ENCODE measurements at places on chromosomes 16 and 17.
A peak's percentile ranks its signal among the peaks of the same experiment; 100 is the strongest.

DNA sequence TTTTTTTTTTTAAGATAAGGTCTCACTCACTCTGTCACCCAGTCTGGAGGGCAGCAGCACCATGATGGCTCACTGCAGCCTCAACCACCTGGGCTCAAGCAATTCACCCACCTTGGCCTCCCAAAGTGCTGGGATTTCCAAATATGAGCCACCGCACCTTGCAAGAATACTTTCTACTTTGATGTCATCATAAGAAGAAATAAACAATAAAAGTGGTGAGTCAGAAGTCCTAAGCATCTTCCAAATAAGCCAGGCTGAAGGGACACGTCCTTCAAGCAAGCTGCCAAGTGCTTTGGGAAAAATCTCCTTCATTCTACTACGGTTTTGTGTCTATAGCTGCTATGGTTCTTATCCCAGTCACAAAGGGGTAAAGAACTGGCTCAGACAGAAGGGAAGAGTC lies 20.3 kb downstream of the HASPIN start:
- no peak for DNase-seq

GRCh38 chr17:9968881-9969280 lies 63.8 kb upstream of the RCVRN start:
- DNase-seq = no peak

- DNase-seq = no peak
These were observed 70.6 kb downstream of the MARCHF10 start for GRCh38 chr17:62737513-62737912.

- no peak for DNase-seq
These were observed 230.5 kb downstream of the SEC14L1 start for GRCh38 chr17:77371117-77371887.

DNA sequence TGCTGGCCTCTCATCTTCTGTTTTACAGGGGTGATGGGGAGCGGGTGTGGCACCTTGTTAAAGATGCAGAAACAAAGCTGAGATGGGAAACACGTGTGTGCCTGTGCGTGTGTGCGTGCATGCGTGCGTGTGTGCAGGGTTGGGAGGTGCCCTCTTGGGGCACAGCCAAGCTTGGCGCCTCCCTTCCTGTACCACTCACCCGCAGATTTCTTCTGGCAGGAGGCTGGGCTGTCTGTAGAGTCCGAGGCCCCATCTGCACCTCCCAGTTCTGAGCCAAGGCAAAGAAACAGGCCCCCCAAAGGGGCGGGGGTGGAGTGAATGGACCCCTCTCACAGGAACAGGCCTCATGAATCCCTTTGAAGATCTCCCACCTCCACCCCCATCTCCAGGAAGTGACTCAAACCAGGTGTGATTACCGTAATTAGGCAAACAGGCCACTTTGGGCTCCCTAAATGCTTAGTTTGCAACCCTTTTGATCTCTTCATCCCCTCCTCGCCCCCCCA lies 20.9 kb downstream of the TNS4 start:
- DNase-seq = peak; percentile 92

DNA sequence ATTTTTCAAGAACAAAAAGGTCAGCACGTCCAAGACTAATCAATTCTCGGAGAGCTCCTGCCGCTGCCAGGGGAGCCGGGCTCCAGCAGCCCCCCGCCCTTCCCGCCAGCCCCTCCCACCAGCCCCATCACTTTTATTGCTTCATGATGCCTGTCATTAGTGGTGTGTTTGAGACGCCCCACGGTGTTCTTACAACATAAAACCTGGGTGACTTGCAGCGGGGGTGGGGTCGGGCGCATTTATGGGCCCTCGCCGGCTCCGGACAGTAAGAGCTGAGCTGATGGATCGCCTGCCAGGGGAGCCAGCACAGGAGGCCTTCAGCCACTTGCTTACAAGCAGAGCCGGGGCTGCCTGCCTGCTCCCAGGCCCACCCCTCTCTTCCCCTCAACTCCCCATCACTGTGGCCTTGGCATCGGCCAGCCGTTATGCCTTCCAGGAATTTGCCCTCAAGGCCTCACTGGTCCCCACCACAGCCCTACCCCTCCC lies 82.9 kb upstream of the CBX4 start:
- DNase-seq = no peak

DNA sequence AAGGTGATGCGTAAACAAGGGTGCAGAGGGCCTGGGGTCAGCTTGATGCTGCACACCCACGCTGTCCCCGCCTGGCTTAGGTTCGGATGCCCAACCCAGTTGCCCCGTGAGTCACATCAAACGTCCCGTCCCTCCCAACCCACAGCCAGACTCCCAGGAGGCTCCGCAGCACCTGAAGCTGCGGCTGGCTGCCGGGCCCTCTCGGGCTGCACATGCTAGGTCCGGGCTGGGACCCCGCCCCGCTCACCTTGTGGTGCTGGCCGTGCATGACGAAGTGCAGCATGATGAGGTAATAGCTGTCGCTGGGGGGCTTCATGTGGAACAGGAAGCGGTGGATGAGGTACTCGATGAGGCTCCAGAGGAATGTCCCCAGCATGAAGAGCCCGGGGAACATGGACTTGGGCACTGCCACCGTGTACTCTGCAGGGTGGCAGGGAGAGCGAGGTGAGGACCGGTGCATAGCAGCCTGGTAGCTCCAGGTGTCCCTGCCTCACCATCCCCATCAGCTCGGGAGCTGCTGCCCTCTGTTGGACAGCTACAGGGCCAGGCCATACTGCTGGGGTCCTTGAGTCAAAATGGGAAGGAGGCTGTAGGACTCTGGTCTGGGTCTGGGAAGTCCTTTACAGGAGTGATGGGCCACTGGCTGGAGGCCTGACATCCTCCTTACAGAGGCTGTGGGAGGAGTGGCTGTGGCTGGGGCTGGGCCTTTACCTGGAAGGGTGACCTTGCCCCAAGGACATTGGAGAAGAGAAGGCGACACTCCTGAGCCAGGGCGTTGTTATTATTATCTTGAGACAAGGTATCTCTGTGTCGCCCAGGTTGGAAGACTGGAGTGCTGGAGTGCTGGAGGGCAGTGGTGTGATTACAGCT lies 18.3 kb upstream of the MLKL start:
- DNase-seq = no peak

DNA sequence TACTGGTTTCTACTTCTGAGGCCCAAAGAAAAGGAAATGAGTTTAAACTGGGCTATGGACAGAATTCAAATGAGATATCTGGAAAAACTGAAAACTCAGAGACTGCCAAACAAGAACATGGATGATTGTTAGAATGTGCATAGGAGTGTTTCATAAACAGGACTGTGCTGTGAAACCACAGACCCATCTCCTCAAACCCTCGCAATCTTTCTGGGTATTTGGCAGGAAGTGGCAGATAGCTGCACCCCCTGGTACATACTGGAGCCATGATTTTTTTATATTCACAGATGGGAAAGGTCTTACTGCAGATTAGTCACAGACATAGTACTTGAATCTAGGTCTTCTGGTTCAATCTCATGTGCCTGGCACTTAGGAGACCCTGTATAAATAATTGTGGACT lies 145.0 kb downstream of the CCDC182 start:
- peak; percentile 72 for DNase-seq
